ENCODE measurements at places on chromosomes 6 and 20.

DNA sequence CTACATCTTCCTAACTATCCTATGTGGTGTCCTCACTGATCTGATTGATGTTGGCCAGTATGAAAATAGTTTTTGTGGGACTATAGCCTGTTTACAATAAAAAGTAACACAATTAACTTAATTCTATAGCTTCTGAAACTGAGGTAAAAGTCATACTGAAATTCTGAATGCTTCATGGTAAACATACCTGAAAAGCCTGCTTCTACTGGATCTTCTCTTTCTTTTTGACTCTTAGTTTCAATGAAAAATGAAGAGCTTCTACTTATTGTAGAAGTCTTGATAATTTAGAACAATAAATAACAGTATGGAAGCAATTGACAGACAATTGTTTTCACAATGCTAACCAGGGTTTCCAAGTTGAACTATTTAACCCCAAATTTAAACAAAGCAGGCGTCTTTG is 383.9 kb upstream of the MMS22L start:
- no peak for ATAC-seq

- no peak for ATAC-seq
Observed at GRCh38 chr20:15042723-15043122, 705.3 kb upstream of the FLRT3 start.

GRCh38 chr20:46820682-46821081 is 74.0 kb upstream of the EYA2 start:
- ATAC-seq: peak; percentile 50

DNA sequence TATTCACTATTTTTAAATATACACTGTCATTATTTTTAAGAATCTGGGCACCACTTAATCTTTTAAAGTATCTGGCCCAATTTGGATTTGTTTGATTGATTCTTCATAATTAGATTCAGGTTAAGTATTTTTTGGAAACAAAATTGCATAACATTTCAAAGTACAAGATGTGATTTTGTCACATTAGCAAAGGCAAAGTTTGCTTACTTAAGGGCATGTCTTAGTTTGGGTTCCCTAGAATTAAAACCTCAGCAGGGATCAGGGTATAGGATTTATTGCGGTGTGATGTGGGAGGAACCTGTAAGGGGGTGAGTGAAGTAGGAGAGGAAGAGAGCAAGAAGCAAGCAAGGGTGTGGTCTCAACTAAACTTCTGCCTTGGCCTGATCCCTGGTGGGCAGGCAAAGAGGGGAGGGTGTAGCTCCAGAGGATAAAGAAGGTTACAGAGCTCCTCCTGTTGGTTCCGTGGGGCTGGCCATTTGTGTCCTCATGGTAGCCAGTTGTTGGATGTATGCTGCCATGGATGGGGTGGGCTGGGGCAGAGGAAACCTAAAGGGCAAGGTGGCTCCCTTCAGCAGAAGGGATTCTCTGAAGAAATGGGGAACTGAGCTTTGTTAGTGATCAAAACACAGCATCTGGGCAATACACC is 668.7 kb upstream of the SLC35B3 start:
- ATAC-seq: no peak

DNA sequence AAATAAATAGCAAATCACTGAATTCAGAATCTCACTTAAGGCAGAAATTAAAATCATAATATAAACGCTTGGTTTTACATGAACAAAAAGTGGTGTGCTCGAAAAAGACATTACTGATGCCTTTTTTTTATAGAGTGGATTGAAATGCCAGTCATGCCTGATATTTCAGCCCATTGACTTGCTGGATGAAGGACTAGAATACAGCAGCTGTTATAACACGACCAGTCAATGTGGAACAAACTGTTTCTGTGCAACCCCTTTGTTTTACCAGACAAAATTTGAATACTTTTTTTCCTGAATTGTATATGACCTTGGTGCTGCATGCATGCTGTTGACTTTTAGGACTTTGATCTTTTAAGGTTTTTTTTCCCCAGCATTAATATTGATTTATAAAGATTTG is 150.0 kb downstream of the QKI start:
- ATAC-seq: no peak

GRCh38 chr6:145506565-145506964 is 228.8 kb downstream of the EPM2A start:
- no peak for ATAC-seq
